Small intestine (tissue), 16 donors: ENCODE measurements at places on chromosomes 6 and 20. TPM values are rescaled to one million over a fixed set of nuclear protein-coding genes. Genes with fewer than 3 reads are reported as not detected.
A peak's percentile ranks its signal among the peaks of the same experiment; 100 is the strongest.

DNA sequence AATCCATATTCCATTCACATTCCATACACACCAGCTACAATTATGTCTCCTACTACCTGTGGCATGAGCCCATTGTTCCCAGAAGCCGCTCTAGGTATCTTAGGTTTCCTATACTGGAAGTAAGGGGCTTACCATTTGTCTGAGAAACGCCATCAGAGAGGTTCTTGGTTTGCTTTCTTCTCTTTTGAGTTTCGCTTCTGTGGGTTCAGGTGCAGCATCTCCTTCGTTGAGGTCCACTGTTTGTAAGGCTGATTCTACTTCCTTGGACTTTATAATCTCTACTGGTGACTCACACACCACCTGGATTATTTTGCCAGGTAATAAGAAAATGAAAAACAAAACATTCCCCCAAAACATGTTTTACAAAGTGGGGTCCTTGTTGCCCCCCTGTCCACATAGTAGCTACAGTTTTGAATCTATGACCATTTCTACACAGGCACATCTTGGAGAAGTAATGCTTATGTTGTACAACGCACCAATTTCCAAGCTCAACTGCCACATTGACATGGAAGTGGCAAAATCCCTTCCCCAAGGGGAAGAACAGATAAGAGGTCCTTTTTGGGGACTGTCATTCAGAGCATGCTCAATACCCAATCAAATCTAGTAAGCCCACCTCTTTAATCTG, 103.5 kb downstream of the BCAS1 start:
- H3K4me1 ChIP-seq: no peaks in the 10 kb centered on the region
- no peaks in the 10 kb centered on the region for H3K27me3 ChIP-seq
- no peak for DNase-seq

ABHD16B gene
- polyA plus RNA-seq: not detected

GRCh38 chr20:11302436-11302835, 615.3 kb upstream of the BTBD3 start:
- H3K4me1 ChIP-seq: no peaks in the 10 kb centered on the region
- H3K4me3 ChIP-seq: no peak overlapping the region
- DNase-seq: no peak
- no peak overlapping the region for H3K27ac ChIP-seq

- H3K27me3 ChIP-seq: no peaks in the 10 kb centered on the region
- H3K4me1 ChIP-seq: peaks cover 7% of the 10 kb centered on the region
- no peaks in the 10 kb centered on the region for H3K36me3 ChIP-seq
- H3K27ac ChIP-seq: no peak overlapping the region
- H3K4me3 ChIP-seq: no peak overlapping the region
- no peak for DNase-seq
Observed at GRCh38 chr6:149476789-149477455, 7.9 kb downstream of the ZC3H12D start.

ZNF391 gene
- not detected for polyA plus RNA-seq

DNA sequence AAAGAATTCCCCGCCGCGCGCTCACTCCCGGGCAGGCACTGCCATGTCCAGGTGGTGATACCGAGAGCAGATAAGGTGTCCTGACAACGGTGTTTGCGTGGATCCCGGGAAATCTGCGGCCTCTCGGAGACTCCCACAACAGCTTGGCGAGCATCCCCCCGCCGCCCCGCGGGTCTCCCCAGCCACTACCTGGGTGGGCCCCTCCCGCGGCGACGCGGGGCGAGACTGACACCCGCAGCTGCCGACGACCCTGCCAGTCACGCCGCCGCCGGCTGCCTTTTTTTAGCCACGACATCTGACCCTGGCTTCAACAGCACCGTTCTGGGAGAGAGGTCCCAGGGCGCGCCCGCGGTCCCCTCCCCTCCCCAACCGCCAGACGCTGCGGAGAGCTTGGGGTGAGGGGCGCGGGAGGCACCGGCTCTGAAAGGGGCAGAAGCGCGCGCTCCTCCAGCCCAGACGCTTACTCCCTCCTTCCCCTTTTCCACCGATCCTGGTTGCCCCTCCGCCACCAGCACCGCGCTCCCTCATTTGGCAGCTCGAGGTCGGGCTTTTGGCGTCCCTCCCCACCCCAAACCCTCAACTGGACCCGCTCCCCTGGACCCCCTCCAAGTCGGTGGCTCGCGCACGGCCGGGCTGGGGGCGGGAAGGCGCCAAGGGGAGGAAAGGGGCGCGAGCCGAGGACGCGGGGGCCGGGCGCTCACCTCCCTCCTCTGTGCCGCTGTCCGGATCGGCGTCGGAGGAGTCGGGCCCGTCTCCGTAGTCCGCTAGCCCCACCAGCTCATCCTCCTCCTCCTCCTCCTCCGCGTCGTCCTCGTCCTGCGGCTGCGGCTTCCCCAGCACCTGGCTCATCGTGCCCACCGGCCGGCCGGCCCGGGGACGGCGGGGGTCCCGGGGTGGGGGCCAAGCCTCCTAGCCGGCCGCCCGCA, 665 bp downstream of the RRAGD start:
- peak; percentile 72 for DNase-seq
- peak overlapping the region; percentile 78 for H3K4me3 ChIP-seq
- H3K4me1 ChIP-seq: no peaks in the 10 kb centered on the region
- H3K36me3 ChIP-seq: no peaks in the 10 kb centered on the region

SLC25A27 gene
- 1.3 TPM for polyA plus RNA-seq

PKIB gene
- 80.5 TPM for polyA plus RNA-seq

NOX3 gene
- polyA plus RNA-seq: not detected

GRCh38 chr20:4230651-4231050, 215.3 kb upstream of the RNF24 start:
- H3K4me1 ChIP-seq: no peaks in the 10 kb centered on the region
- H3K27ac ChIP-seq: no peak overlapping the region
- H3K27me3 ChIP-seq: no peaks in the 10 kb centered on the region
- no peak overlapping the region for H3K4me3 ChIP-seq
- no peaks in the 10 kb centered on the region for H3K36me3 ChIP-seq

- DNase-seq: no peak
- no peaks in the 10 kb centered on the region for H3K36me3 ChIP-seq
- H3K4me1 ChIP-seq: no peaks in the 10 kb centered on the region
- H3K4me3 ChIP-seq: no peak overlapping the region
Observed at GRCh38 chr20:42484335-42484734, 705.4 kb downstream of the PTPRT start.

USP49 gene
- 0.45 TPM for polyA plus RNA-seq
